ENCODE measurements at places on chromosomes 7 and 10.
A peak's percentile ranks its signal among the peaks of the same experiment; 100 is the strongest.

DNA sequence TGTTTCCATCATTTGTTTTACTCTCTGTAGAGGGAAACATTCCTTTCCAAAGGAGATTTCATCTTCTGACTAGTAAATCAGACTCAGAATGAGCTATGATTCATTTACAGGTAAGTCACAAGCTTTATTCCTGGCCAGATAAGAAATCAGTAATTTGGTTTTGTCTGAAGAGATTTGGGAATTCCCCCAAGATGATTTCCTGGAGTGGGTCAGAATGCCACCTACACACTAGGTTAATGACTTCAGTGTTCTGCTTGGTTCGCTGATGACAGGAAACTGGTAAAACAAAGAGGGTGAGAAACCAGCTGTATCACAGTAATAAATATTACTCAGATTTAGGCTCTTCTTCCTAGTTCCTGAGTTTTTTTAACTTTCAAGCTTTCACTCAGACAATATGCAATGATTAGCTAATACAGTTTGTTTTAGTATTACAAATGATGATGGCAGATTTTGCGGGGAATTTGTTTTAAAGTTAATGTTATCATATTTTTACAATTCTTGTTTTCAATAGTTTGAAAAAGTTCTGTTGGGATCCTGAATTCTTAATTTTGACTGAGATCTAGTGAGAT lies 8.3 kb upstream of the ASZ1 start:
- no peak for DNase-seq

DNA sequence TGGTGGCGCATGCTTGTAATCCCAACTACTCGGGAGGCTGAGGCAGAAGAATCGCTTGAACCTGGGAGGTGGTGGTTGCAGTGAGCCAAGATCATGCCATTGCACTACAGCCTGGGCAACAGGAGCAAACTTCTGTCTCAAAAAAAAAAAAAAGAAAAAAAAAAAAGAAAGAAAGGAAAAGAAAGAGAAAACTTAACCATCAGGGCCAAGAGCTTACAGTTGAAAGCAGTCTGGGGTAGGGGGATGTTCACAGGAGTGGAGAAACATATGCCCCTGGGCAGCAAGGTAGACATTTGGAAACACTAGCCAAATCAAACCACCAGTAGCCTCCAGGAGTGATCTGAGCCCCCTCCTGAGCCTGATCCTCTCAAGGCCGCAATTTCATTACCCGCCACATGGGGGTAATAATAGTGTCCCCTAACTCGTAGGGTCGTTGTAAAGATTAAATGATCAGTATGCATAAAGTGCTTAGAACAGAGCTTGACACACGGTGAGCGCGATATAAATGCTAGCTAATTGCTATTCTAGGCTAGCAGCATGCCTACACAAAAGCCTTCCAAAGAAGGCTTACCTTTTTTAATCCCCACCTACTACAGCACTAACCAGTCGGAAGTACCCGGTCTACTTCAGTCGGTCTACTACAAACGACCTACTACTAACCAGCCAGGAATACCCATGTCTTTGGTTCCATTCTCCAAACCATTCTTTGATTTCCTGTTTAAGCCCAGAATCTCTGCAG lies 274.3 kb upstream of the NEBL start:
- DNase-seq: no peak

DNA sequence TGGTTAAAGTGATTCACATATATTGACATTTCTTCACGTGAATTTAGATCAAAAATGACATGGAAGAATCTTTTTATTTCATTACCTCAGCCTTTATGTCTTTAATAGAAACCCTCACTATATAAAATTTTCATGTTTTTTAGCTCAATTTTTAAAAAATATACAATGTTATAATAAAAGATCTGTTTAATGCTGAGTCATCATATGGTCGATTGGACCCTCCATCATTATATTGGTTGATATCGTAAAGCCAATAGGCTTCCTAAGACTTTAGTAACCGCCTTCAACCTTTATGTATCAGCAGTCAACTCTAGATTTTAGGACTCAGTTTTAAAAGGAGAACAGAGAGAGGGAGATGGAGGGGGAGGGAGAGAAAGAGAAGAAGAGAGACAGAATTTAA lies 162.3 kb upstream of the FERD3L start:
- DNase-seq: no peak

- no peak for DNase-seq
These were observed 83.2 kb downstream of the FOXL3 start for GRCh38 chr7:372932-373791.

DNA sequence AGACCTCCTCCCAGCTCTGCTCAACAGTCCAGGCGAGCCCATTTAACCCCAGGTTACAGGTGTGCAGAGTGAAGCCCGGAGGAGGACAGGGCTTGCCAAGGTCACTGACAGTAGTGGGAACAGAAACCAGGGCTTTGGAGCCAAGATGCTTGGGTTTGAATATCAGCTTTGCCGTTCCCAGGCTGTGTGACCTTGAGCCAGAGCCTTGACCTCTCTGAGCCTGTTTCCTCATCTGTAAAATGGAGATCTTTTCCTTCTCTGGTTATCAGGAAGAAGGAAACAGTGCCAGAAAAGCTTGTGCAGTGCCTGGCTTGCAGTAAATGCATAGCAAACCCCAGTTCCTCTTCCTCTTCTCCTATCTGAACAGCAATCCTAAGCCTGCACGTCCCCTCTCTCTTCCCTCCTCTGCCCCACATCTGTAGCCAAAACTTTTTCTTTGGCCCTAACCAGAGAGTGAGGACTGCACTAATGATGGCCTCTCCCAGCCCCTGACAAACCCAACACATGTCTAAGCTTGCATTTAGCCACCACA lies 21.4 kb upstream of the MLXIPL start:
- no peak for DNase-seq

GRCh38 chr10:129694691-129695243 lies 227.7 kb downstream of the MGMT start:
- DNase-seq: no peak

DNA sequence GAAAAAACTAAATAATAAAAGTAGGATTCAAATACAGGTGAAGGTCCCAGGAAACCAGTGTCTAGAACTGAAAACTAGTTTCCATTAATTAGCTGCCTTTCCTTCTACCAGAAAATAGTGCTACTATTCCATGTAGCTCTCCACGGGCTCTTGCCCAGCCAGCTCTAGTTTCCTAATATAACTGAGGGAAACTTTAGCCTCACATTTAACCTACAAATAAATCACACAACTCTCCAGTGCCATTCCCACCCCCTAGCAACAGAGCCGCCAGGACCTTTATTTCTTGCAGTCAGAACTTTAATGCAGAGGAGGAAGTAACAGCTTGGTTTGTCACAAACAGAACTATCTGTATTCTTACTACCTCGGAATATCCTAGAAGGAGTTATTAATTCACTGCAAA lies 10.3 kb downstream of the TOMM7 start:
- no peak for DNase-seq

DNA sequence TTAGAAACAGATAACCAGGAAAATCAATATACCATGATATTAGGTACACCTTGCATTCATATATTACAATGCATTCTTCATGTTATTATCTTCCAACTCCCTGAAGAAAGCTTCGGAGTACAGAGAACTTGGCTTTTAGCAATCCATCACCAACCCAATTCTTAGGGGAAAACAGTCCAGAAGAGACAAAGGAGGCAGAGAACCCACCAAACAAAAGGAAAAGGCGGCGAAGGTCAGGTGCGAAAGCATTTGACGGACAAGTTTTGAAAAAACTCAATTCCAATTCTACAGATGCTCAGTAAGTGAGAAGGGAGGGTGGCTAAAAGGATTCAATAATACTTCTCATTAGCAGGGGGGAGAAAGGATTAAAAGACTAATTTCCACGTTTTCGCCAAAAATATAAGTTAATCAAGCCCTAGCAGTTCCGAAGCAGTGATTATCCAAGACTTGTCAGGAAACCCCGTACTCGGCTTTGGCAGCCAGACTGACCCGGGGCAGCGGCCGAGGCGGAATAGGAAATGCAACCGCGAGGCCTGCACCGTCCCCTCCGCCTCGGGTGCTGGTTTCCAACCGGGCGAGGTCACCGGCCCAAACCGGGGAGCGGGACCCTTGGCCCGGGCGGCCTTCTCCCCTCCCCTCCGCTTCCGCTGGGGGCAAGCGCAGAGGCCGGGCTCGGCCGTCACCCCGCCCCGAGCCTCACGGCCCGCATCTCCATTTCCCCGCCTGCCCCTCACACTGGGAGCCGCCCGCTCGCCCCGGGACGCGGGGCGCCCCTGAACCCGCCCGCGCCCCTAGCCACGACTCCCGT lies 747 bp downstream of the GDI2 start:
- no peak for DNase-seq

DNA sequence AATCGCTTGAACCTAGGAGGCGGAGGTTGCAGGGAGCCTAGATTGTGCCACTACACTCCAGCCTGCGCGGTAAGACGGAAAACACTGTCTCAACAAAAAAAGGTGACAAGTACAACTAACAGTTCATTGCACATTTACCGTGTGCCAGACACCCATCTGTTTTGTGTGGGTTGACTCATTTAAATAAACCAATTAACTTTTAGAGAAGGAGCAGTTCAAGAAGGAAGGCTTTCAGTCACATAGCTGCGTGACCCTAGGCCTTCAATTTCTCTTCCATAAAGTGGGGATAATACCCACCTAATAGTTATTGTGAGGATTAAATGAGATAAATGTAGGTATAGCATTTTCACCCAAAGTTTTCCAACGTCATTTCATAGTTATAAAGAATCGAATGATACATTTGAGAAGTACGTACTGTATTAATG lies 52.3 kb upstream of the KDM7A start:
- DNase-seq: no peak

DNA sequence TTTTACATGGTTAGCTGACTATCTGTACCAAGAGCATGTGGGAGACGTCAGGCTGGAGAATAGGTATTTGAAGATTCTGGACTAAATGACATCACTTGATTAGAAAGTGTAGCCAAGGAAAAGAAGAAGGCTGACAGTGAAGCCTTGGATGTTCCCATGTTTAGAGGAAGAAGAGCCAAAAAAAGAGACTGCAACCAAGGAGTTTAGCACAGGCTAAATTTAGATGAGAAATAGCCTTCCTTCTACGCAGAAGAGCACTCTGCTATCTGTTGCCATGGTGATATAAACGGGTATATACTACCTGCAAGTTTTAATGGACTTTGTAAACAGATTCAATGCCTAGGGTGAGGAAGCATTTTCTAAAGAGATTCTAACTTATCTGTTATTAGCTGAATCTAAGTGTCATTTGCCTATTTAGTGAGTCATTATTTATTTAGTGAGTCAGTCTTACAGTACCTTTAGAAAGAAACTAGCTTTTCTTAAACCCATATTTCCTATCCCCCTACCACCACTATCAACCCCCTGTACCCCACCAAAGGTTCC lies 69.8 kb downstream of the CDK6 start:
- DNase-seq: no peak

GRCh38 chr7:131689662-131690234 lies 133.3 kb upstream of the PODXL start:
- DNase-seq: no peak

GRCh38 chr10:113409175-113409574 lies 143.7 kb upstream of the HABP2 start:
- DNase-seq: no peak

DNA sequence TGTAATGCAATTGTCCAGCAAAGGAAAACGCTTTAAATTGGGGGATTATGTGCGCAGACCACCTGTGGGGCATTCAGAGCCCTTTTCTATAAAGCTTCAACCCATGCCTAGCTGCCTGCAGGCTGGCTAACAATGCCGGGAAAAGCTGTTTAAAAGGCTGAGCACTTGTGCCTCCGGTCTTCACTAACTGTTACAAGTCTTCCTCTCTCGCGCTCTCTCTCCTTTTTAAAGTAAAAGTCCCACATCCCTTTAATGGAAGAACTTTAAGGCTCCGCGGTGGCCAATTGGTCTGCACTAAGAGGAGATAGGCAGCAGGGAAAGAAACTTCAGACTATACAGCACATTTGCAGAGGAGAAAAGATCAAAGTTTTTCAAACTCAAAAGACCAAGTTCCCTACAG lies 4.6 kb downstream of the FZD8 start:
- DNase-seq: no peak

DNA sequence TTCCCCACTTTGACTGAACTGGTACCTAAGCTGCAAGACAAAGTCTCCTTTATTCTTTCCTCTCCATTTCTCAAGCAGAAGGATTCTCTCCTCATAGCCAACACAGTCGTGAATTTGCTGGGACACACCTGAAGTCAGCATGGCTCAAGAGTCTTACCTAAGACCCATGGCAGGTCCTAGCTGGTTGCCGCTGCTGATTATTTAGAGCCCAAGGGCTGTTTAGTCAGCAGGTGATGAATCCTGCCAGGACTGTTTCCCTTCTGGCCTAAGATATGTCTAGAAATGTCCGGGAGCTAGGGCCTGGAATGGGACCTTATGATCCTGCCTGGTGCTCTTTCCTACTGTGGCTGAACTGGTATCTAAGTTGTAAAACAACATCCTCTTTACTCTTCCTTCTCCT lies 82.8 kb downstream of the AHCYL2 start:
- no peak for DNase-seq

- peak; percentile 9 for DNase-seq
These were observed 300 bp downstream of the ARHGAP21 start for GRCh38 chr10:24723386-24723787.

DNA sequence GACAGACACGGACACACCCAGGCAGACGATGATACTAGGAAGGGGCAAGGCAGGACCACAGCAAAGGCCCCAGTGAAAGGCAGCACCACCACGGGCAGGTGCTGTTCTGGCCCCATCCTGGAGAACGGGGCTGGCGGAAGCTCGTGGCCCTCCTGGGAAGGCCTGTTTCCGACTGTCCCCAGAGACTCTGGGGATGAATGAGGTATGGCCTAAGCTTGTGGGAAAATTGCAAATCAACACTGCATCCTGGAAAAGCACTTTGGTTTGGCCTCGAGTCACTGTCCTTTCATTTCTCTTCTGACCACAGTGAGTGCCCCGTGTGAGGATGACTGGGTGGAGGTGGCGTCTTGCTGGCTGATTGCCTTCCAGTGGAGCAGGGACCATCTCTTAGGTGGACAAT lies 81.6 kb upstream of the ANLN start:
- DNase-seq: no peak

DNA sequence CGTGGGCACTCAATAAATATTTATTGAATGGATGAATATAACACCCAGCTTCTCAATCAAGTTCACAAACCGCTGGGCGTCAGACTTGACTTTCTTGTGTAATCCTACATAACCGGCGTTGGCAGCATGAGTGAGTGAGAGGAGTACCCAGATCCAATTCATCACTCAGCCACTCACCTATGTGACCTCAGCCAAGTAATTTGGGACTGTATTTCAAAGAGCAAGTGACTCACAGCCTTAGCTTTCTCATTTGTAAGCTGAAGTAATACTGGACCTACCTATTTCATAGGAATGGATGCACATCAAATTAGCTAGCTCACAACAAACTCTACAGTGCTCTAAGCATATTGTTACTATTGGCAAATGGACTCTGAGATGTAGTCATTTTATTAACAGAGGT lies 53.8 kb upstream of the FAM204A start:
- DNase-seq: no peak
